HS-5 (cell line): ENCODE measurements at places on chromosomes 1 and 21.

- peak; percentile 52 for DNase-seq
These were observed at the start of gene MAN1C1 for GRCh38 chr1:25616095-25616986. MAN1C1 (plus strand) TSS chr1:25616791; CDS start chr1:25617798, 1,007 bp downstream.

DNA sequence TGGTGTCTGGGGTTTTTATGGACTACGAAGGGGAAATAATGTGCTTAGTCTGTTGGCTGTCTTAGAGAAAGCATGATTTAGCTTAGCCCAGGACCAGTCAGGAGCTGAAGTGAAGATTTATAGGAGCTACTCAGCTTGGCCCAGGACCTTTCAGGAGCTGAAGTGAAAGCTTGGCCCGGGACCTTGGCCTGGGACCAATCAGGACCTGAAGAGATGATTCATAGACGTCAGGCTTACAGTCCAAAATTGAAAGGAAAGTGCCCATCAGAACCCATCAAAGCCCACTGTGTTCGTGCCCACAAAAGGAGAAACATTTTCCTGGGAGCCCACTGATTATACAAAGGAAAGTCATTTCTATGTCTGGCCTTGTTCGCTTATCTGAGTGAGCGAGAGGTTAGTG lies 35.6 kb downstream of the MSTO1 start:
- no peak for DNase-seq

- no peak for DNase-seq
These were observed 98.6 kb upstream of the JUN start for GRCh38 chr1:58882322-58882948.

DNA sequence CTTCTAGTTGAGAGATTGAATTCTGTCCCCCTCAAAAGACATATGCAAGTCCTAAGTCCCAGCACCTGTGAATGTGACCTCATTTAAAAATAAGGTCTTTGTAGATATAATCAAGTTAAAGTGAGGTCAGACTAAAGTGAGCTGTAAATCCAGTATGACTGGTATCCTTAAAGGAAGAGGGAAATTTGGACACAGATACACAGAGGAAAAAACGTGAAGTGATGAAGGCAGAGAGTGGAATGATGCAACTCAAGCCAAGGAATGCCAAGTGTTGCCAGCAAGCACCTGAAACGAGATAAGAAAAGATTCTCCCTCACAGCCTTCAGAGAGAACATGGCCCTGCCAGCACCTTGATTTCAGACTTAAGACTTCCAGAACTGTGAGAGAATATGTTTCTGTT lies 444.7 kb upstream of the VAMP3 start:
- DNase-seq = no peak

GRCh38 chr21:41164981-41165655 lies 2.8 kb upstream of the BACE2 start:
- no peak for DNase-seq

DNA sequence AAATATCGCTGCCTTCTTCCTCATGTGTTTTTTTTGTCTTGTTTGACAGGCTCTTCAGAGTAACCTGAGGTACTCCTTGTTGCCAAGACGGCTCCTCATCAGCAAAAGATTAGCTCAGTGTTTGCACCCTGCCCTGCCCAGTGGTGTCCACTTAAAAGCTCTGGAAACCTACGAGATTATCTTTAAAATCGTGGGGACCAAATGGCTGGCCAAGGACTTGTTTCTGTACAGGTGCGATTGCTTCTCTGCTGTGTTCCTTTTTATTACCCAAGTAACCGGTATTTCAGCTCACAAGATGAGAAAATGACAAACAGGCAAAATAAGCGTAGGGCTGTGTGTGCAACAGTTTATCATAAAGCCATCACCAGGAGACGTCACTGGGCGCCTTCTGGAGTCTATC lies 42.4 kb downstream of the DOP1B start:
- DNase-seq = no peak

- DNase-seq = no peak
These were observed 14.4 kb downstream of the MYOC start for GRCh38 chr1:171637928-171638576.

- no peak for DNase-seq
These were observed 13.9 kb upstream of the ADAR start for GRCh38 chr1:154621875-154622274.

GRCh38 chr1:37811027-37811655 lies 3.1 kb upstream of the YRDC start:
- DNase-seq = no peak

GRCh38 chr1:15682936-15683341 lies 1.2 kb upstream of the PLEKHM2 start:
- no peak for DNase-seq

GRCh38 chr1:21396516-21396915 lies 43.4 kb upstream of the NBPF3 start:
- DNase-seq = no peak

- no peak for DNase-seq
These were observed 200.9 kb downstream of the RPS6KC1 start for GRCh38 chr1:213251972-213252371.

GRCh38 chr1:212737559-212737958 lies 37.9 kb upstream of the BATF3 start:
- no peak for DNase-seq

DNA sequence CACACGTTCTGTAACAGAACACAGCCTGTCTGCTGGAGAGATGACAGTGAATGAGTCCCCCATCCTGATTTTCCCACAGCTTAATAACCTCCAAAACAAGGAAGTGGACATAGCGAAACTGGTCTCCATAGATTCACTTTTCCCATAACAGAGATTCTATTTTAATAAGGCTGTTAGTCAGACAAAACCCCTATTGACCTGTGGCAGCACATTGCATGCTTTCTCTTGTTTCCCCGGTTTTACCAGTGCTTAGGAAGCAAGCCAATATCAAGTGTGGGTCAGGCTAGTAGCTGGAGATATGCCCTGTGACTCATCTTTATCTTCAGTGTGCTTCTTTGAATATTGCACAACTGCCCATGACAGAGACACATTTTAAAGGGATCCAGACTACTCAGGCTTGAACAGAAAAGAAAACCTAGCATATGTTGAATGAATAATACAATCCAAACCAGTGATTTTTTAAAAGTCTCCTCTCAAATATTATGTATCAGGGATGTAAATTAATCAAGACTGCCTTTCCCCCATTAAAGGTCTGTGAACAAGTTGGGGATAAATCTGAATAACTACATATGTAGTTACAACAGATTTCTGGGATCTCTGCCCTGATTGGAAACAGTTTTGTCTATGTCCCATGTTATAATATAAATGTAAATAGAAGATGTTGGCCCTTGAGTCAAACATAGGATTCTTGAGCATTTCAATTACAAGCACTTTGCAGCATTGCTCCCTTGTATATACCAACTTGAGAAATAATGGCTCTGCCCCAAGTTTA lies 11.9 kb upstream of the CLDN8 start:
- DNase-seq = peak; percentile 97

DNA sequence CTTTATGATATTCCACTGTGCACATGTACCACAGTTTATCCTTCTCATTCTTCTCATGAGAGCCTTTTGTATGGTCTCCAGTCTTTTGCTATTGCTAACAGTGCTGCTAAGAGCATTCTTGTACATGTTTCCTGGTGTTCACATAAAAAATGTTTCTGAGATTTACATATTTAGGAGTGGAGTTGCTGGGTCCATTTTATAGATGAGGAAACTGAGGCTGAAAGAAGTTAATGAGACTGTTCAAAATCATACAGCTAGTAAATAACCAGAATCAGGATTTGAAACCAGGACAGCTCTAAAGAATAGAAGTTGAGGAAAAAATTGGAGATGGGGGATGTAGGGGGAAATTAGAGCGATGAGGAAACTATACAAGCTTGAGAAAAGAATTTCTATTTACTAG lies 27.8 kb upstream of the RGS16 start:
- no peak for DNase-seq

GRCh38 chr1:157390651-157391050 lies 161.7 kb downstream of the FCRL5 start:
- peak; percentile 91 for DNase-seq

DNA sequence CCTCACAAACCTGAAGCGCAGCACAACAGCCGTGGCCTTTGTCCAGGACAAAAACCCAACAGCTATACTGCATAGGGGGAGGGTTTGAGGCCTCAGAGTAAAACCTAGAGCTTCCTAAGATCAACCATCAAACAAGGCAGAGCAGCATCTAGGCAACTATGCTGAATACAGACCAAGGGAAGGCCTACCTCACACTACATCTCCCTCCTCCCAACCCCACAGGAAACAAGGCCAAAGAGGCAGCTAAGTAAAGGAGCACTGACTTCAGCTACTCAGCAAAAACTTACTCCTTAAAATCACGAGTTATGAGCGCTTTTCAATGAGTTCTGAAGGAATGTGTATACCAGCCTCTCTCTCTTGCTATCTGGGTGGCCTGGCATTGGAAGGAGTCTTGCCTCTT lies 12.4 kb downstream of the XKR8 start:
- no peak for DNase-seq

- DNase-seq = no peak
These were observed 59.2 kb upstream of the KAZN start for GRCh38 chr1:14539309-14539708.

- peak; percentile 55 for DNase-seq
These were observed 521.0 kb upstream of the B3GALT2 start for GRCh38 chr1:193707271-193708021.

- DNase-seq = no peak
These were observed 80.4 kb downstream of the ADARB1 start for GRCh38 chr21:45154511-45155508.

DNA sequence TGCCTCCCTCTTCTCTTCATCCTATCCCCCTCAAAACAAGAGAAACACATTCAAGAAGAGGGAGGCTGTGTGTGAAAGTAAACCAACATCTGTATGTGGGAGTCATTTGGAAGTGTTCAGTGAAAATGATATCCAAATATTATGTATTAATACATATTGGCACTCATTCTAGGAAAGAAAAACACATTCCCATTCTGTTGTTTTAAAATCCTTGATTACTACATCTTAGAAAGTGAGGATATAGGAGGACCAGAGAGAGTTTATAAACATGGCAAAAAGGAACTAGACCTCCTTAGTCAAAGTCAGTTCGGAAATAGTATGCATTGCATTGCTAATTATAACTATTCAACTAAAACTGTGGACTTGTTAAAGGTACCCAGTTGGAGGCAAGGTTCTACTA lies 786.6 kb downstream of the ADGRL2 start:
- DNase-seq = no peak

GRCh38 chr1:7469255-7469938 lies 301.7 kb upstream of the VAMP3 start:
- DNase-seq = peak; percentile 15

DNA sequence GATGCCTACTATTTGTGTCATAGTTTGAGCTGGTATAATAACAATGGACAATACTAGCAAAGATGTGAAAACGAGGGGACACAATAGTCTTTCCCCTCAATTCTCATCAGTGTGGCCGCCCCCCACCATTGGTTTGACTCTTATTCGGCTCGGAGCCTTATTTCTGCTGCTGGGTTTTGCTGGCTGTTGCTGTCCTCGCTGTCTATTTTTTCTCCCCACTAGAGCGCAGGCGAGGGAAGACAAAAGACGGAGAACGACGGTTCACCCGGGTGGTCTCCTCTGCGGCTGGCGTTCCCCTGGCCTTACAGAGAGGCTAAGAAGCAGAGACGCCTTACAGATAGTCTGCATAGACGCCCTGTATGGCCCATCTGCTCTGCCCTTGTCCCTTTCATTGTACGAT lies 19.4 kb downstream of the CLIC6 start:
- DNase-seq = no peak

GRCh38 chr1:74677926-74678325 lies 4.3 kb upstream of the ERICH3 start:
- DNase-seq = no peak

- no peak for DNase-seq
These were observed 124.2 kb downstream of the GALNT2 start for GRCh38 chr1:230191079-230191804.

DNA sequence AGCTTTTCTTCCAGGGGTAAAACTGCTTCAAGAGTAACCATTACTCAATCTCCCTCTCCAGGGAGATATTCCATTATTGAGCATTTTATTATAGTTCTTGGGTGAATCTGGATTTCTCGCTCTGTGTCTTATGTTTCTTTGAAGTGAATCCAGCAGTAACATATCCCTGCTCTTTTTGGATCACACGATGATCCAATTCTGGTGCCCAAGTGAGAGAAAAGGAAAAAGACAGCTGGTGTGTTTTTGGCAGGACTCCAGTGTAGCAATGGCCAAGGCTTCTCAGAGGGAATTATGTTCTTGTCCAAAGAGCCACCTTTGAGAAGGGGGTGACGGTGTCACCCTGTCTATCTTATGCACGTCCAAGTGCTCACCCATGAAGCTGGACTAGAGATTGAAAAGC lies 140.3 kb upstream of the ERRFI1 start:
- DNase-seq = no peak

DNA sequence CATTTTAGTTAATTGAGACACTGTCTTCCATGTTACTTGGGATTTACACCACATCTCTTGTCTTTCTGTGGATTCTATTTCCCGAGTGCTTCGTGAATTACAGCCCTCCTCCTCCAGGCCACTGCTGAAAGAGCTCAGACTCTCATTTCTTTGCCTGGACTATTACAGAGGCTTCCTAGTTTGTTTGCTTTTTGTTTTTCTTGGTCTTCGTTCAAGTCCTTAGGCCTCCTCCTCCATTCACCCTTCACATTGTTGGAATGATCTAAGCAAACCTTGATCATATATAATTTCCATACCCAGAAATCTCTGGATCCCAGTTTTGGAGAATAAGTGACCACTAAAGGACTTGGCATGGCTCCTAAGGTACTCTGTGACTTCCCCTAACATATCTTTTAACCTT lies 94.1 kb downstream of the CNIH3 start:
- no peak for DNase-seq

DNA sequence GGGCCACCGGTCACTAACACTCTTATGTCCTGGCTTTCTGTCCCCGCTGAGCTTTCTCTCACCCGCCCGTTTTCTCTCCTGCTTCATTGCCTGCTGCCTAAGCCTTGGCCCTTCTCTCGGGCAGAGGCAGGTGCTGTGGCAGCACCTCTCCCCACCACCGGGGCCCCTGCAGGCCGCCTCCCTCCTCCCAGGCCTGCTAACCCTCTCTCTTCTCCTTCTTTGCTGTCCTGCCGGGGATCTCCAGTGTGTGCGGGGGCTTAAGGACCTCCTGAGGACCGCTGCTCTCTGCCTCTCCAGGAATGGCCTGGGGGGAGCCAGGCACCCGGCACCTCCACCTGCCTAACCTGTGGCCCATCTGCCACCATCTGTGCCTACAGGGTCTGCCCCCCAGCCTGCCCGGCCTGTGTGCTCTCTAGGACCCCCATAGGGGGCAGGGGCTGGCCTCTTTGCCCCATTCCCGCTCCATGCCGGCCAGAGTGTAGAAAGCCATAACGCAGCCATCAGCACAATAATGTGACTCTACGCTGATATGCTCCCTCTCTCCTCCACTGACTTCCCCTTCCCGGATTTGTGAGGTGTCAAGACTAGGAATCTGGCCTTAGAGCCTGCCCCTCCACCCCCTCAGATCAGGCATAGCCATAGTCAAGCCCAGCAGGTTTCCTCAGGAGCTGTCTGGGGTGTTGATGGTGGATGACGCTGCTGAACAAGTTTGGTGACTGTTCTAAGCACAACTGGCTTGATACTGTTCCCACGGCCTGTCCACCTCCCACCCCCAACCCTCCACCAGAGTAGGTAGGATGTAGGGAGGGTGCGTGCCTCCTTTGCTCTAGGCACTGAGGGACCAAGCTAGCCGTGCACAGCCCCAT lies 6.1 kb upstream of the SFN start:
- DNase-seq = no peak
